ENCODE measurements at places on chromosomes 12 and 14. TPM values are rescaled to one million over a fixed set of nuclear protein-coding genes. Genes with fewer than 3 reads are reported as not detected.

Gene STAC3
- 310 TPM for total RNA-seq

Gene PLBD1
- 16.9 TPM for total RNA-seq

Gene TAPBPL
- total RNA-seq = 11.7 TPM

Gene RAB15
- total RNA-seq = 4.9 TPM

Gene DNAH10
- total RNA-seq = 0.62 TPM
